Glomerular endothelial cell (primary cell): ENCODE measurements at places on chromosomes 1 and 21.

DNA sequence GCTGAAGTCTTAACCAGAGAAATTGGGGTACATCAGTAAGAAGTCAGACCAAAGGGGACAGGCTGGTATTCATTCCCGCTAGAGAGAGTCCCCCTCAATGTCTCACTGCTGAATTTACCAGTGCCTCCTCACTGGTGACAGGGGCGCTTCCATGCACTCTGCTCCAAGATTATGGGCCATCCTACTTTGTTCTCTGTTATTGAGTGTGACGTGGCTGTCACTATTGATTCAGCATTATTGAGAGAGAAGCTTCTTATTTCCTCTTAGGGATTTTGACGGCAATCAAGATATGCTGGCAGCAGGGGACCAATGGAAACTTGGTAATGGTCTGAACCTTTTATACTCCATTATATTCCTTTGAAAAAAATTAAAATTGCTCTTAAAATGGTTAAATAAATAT is 118.6 kb downstream of the SYF2 start:
- DNase-seq = no peak

DNA sequence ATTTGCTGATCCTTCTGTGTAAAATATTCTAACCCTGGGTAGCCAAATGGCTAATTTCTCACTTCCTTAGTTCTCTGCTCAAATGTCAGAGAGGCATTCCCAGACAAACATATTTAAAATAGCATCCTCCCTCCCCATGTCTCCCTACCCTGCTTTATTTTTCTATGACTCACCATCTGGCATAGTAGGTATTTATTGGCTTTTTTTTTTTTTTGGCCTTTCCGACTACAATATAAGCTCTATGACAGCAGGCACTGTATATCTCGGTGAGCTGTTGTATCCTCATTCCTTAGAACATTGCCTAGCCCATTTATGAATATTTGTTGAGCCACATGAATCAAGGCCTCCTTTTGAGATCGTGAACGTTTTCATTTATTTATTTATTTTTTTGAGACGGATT is 1.5 kb upstream of the NEK7 start:
- no peak for DNase-seq

GRCh38 chr1:234469376-234469775 is 9.6 kb downstream of the TARBP1 start:
- no peak for DNase-seq

GRCh38 chr21:15365751-15366392 is 301.1 kb upstream of the NRIP1 start:
- DNase-seq = no peak

GRCh38 chr1:28102189-28102588 is 13.8 kb upstream of the EYA3 start:
- no peak for DNase-seq

DNA sequence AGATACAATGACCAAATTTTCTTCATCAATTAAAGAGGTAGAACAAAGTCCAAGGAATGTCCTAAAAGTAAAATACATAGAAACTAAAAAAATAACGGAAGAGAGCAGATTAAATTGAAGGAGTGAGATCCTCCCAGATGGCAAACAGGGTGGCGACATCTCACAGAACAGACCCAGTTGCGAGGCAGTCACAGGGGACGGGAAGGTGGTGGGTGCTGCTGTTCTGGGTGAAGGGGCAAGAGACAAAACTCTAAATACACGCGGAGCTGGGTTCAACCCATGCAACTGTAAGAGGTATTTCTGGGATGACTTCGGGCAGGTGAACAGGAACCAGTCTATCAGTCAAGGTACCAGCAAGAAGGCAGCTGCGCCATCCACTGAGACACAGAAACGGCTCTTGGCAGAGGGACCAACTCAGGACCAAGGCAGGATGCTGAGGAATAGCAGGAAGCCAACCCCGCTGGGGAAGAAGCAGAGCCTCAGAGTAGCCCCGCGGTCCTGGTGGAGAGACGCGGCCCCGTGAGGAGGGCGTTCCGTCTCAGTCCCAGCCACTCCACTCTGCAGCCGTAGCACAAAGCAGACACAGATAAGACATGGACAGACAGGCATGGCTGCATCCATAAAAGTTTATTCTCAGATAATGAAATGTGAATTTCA is 32.2 kb downstream of the WDR4 start:
- DNase-seq = no peak

DNA sequence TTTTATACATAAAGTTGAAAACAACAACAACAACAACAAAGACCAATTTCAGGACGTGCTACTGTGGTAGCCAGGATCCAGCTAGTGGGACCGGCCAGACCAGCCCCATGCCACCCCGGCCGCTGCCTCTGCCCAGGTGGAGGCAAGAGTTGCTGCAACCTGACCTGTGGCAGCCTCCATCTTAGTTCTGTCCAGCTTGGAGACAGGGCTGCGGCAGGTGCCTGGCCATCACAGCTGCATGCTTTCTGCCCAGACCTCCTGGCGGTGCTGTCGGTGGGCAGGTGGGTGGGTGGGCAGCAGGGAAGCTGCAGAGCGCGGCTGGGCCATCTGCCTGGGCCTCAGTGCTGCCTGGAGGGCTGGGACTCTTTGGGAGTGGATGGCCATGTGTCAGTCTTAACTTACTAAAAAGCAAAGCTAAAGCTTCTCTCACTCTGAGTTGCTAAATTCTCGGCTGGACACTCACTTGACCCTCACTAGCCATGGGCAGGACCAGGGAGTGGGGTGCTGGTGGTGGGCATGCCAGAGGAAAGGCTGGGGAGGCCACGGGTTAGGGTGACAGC is 38.6 kb downstream of the KIAA1614 start:
- DNase-seq = no peak

GRCh38 chr1:34053660-34054059 is 111.4 kb downstream of the CSMD2 start:
- no peak for DNase-seq

DNA sequence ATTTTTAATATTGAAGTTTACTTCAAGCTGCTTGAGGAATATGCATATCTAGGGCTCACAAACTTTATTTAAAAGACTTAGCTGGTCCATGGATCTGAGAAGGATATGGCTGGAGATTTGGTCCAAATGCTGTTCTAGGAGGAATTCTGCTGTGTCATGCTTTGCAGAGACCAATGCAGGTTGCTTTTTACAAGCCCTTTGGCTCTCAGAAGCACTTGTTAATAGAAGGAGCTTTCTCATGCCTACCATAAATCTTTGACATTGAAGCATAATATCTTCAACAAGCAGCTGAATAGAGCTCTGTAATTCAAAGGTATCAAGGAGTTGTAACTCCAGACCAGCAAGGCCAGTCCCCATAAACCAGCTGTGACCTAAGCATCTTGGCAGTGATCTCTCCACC is 299.1 kb downstream of the HHAT start:
- DNase-seq = no peak

DNA sequence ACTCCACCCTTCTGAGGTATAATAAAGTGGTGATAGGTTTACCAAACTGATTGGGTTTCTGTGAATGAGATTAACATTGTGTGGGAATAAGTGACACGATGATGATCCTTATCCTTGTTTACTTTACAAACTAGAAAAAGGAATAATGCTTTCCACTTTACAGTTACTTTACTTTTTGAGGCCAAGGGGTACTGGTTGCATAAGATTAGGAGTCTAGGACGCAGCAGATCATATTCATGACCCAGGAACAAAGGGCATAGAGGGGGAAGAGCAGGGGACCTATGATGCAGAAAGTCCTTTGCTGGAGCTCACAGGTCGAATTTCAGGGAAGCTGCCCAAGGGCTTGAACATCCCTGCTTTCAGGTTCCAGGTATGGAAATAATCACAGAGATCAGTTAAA is 20.4 kb downstream of the FGGY start:
- no peak for DNase-seq
